ENCODE measurements at places on chromosomes 5 and 9.
A peak's percentile ranks its signal among the peaks of the same experiment; 100 is the strongest.

DNA sequence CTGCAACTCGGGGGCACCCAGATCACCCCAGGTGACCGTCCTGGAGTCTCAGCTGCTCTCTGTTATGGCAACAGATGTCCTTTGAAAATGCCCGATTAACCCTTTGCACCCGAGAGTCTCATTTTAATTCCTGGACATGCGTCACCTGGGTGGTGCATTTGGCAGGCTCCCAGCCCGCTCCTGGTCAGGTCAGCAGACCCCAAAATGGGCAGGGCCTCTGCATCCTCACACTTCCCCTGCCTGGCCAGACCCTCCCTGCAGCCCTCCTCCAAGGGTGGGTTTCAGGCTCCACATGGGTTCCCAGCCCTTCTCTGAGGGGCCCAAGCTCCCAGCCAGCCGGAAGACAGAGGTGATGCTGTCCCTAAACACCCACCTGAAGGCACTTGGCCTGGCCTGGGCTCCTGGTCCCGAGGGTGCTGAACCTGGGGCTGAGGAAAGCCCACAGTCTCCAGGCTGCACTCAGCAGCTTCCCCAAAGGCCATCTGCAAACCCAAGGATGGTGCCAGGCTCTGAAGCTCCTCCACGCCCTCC, 69.4 kb downstream of the PSMB7 start:
- DNase-seq, result no peak

GRCh38 chr5:171700318-171700912, 85.2 kb upstream of the SMIM23 start:
- no peak for DNase-seq

GRCh38 chr9:19231126-19231903, 822 bp downstream of the DENND4C start:
- DNase-seq, result peak; percentile 11

DNA sequence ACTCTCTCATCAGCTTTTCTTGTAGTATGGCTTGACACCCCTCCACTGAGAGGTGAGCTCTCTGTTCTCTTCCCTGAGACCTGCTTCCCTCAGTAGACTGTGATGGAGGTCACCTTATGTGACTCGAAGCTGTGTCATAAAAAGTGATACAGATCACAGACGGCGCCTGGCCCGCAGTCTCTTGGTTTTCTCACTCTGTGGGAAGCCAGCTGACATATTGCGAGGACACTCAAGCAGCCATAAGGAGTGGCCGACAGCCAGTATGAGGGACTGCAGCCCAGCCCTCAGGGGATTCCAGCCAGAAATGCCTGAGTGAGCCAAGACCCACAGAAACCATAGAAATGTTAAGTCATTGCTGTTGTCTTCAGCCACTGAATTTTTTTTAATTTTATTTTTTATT, 38.0 kb downstream of the GADD45G start:
- DNase-seq, result no peak

- DNase-seq, result no peak
These were observed 55.2 kb downstream of the CFAP77 start for GRCh38 chr9:132465131-132465635.

GRCh38 chr5:74492230-74492629, 148.3 kb downstream of the ENC1 start:
- no peak for DNase-seq

GRCh38 chr9:111598733-111599091, 735 bp downstream of the PTGR1 start:
- DNase-seq, result no peak

DNA sequence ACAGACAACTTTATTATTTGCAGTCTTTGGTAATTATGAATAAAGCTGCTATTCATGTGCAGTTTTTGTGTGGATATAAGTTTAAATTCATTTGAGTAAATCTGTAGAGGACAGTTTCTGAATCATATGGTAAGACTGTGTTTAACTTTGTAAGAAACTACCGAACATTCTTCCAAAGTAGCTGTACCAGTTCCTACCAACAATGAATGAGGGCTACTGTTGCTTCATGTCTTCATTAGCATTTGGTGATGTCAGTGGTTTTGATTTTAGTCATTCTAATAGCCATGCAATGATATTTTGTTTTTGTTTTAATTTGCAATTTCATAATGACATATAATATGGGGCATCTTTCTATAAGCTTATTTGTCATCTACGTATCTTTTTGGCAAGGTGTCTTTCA, 501.3 kb upstream of the RORB start:
- DNase-seq, result no peak

DNA sequence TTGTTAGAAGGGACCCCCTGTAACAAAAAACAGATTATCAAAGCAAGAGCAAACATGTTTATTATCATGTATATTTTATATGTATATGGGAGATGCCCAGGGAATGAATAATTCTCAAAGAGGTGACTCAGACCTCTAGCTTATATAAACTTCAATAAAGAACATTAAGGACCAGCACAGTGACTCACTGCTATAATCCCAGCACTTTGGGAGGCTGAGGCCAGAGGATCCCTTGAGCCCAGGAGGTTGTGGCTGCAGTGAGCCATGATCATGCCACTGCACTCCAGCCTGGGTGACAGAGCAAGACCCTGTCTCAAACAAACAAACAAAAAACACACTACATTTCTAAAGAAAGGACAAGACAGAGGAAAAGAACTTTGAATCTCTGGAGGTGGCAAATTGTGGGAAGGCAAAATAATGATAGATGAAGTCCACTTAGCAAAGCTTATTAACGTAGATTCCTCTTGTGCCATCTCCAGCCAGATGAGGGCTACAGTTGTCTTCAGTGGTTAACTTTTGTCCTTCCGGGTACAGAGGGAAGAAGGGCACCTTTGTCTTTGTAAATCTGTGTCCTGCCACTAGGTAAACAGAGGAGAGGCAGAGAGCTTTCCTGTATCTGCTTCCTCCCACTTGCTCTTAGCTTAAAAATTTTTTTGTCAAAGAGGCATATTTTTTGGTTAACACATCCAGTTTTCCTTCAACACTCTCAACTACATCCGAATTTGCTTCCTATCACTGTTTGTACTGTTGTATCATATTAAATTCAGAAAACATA, 7.5 kb upstream of the RFK start:
- no peak for DNase-seq

DNA sequence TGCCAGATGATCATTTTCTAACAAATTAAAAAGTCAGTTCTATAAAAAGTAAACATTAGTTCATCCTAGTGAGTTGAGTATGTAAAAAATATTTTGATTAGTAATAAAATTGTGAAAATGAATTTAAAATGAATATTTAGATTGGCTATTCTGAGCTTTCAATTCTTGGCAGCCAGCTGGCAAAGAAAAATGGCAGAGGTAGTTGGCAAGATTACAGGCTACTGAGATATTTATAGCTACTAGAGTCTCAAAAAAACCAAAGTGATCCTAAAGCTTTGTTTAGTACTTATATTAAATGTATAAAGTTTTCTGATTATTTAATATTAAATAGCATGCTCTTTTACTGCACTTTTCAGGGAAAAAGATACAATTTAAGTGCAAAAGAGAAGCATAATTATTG, 25.0 kb downstream of the SGTB start:
- DNase-seq, result no peak

GRCh38 chr5:110377943-110378342, 348.5 kb downstream of the TMEM232 start:
- peak; percentile 35 for DNase-seq

- DNase-seq, result no peak
These were observed 134.9 kb upstream of the MPDZ start for GRCh38 chr9:13414349-13414748.

- no peak for DNase-seq
These were observed 8.0 kb downstream of the MTAP start for GRCh38 chr9:21810388-21810787.

GRCh38 chr5:125181955-125182354, 435.5 kb upstream of the ZNF608 start:
- DNase-seq, result no peak

DNA sequence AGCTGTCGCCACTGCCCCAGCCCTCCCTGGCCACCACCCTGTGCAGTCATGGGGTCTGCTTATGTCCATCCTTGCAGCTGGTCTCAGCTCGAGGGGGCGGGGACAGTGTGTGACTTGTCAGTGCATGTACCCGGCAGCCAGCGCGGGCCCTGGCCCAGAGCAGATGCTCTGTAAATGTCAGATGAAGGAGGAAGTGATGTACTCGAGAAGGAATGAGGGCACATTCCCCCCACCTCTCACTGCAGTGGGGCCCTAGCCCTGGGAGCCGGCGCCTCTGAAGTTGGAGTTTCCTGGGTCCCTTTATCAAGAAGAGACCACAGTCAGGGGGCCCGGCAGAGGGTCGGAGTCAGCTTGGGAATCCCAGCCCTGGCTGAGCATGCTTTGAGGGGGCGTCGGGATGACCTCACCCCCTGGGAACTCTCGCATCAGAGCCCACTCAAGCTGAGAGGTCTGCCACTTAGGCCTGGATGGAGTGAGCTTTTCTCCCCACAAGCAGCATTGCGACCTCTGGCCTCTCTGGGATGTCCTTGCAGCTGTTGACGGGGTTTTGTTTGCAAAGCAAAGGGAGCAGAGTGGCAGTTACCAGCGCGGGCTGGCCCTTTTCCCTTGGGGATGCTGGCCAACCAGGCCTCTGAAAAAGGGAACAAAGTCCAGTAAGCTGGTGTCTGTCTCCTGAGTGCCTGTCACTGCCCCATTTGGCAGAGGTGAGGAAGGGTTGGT, 19.0 kb downstream of the NEURL1B start:
- DNase-seq, result peak; percentile 80

All from urothelium cell line (cell line).